ENCODE measurements at places on chromosomes 5 and 9.

GRCh38 chr9:25121811-25122210 is 556.4 kb downstream of the TUSC1 start:
- H3K4me1 ChIP-seq, result no peaks in the 10 kb centered on the region
- H3K36me3 ChIP-seq, result no peaks in the 10 kb centered on the region
- no peak overlapping the region for H3K27ac ChIP-seq
- no peak overlapping the region for H3K4me3 ChIP-seq
- DNase-seq, result no peak
- no peaks in the 10 kb centered on the region for H3K27me3 ChIP-seq

GRCh38 chr5:1133510-1134201 is 21.8 kb upstream of the SLC12A7 start:
- H3K36me3 ChIP-seq, result no peaks in the 10 kb centered on the region
- no peaks in the 10 kb centered on the region for H3K27me3 ChIP-seq
- H3K4me3 ChIP-seq, result no peak overlapping the region
- no peak for DNase-seq
- H3K27ac ChIP-seq, result no peak overlapping the region

- H3K27ac ChIP-seq, result no peak overlapping the region
- no peaks in the 10 kb centered on the region for H3K27me3 ChIP-seq
- DNase-seq, result no peak
- no peaks in the 10 kb centered on the region for H3K36me3 ChIP-seq
- no peaks in the 10 kb centered on the region for H3K4me1 ChIP-seq
Observed at GRCh38 chr5:66013397-66013796, 87.0 kb downstream of the ERBIN start.

DNA sequence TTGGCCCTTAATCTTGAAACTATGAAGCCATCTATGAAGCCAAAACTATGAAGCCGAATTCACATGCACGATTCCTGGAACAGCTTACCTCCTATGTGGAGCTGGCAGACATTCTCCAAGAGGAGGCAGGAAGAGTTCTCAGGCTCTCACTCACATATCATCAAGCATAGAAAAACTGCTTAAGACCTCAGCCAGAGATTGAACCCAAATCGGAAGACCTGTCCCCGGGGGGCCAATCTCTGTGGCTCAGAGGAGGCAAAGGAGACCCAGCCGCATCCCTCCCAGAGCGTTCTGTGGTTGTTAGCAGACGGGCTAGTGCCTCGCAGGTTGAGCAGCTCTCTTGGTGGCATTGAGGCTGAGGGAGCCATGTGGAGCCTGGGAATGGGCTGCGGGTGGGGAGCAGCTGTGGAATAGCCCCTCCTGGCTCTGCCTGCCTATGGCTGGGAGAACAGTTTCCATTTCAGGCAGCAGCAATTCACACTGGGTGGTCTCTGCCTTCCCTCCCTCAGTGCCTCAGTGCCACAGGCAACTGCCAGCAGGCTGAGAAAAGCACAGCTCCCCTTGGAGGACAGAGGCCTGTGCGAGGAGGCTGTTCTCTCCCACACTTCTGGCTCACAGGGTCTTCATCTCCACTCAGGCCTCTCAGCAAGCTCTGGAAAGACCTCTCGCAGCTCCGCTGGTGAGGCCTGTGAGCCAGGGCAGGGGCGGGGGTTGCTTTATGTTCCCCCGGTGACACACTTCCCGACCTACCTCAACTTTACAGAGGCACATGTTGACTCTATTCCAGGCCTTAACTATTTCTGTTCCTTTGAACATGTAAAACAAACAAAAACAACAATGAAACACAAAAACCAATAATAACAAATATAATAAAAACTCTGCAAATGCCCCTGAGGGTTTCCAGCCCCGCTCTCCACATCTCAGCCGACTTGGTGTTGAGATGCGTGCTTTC is 17.4 kb upstream of the TMEM174 start:
- H3K4me1 ChIP-seq, result no peaks in the 10 kb centered on the region
- no peak overlapping the region for H3K4me3 ChIP-seq
- DNase-seq, result no peak
- H3K27ac ChIP-seq, result no peak overlapping the region
- no peaks in the 10 kb centered on the region for H3K27me3 ChIP-seq

GRCh38 chr9:9603345-9603744 is 1009.5 kb downstream of the PTPRD start:
- no peaks in the 10 kb centered on the region for H3K4me1 ChIP-seq
- H3K4me3 ChIP-seq, result no peak overlapping the region
- no peak for DNase-seq
- H3K27me3 ChIP-seq, result no peaks in the 10 kb centered on the region
- no peak overlapping the region for H3K27ac ChIP-seq
- no peaks in the 10 kb centered on the region for H3K36me3 ChIP-seq

DNA sequence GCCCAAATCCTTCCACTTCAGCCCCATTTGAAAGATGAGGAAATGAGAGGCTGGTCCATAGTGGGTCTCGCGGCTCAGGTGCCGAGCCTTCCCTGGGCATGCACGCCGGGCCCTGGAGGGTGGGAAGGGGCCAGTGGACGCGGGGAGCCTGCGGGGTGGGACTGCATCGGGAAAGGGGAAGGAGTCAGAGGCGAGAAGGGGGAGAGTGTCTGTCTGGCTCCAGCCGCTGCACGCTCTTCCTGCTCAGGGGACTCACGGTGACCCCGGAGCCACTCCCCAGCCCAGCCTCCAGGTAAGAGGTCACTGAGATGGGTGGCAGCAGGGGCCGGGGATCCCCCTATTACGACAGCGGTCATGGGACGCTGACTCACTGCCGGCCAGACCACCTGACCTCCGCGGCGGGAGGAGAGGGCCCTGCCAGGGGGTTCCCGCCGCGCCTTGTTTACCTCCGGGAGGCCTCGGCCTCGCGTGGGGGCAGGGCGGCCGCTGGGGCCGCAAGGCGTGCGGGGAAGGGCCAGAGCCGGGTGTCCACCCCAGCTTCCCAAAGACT is 1.9 kb upstream of the SQSTM1 start:
- H3K4me1 ChIP-seq, result peaks cover 45% of the 10 kb centered on the region
- peak; percentile 98 for DNase-seq
- H3K36me3 ChIP-seq, result no peaks in the 10 kb centered on the region

DNA sequence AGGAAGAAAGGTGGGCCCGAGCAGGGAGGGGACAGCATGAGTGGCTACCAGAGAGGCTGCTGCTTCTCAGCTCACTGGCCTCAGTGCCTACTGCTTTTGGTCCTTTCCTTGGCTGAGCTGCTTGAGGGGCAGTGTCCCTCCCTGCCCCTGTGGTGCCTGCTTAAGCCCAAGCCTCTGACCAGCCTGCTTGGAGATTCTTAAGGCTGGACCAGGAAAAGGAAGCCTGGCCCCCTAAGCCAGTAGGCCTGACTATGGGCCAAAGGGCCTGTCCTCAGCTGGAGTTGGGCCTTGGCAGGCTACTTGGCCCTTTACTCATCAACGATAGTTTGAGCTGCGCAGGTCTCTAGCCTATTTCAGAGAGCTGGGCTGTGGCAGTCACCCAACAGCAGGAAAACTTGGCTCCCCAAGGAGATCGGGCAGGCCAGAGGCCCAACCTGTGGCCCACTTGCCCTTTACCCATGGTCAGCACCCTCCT is 24.9 kb downstream of the TCF7 start:
- H3K27ac ChIP-seq, result no peak overlapping the region
- no peaks in the 10 kb centered on the region for H3K36me3 ChIP-seq
- no peak for DNase-seq
- no peak overlapping the region for H3K4me3 ChIP-seq
- H3K27me3 ChIP-seq, result no peaks in the 10 kb centered on the region

- no peaks in the 10 kb centered on the region for H3K27me3 ChIP-seq
- no peak overlapping the region for H3K27ac ChIP-seq
Observed at GRCh38 chr5:85462957-85463356, 1078.3 kb upstream of the EDIL3 start.

GRCh38 chr5:157159209-157159751 is 6.8 kb downstream of the GARIN3 start:
- peaks cover 7% of the 10 kb centered on the region for H3K27me3 ChIP-seq
- no peaks in the 10 kb centered on the region for H3K36me3 ChIP-seq
- no peaks in the 10 kb centered on the region for H3K4me1 ChIP-seq
- no peak for DNase-seq
- no peak overlapping the region for H3K4me3 ChIP-seq

DNA sequence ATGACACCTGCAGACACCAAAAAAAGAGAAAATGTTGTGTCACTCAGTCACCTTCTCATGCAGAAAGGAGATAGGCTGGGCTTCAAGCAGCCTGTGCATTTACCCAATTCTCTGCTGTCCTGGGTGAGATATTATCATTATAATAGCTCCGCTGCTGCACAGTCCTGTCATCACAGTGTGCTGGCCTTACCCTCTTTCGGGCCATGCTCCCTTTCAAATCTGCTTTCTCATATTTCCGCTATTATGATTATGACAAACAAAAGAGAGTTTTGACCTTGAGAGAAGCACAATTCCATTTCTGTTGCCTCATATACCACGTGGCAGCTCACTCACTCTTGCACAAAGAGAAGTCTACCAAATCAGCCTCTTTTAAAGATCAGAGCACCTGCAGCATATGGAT is 1350.1 kb upstream of the ACO1 start:
- peaks cover 6% of the 10 kb centered on the region for H3K4me1 ChIP-seq
- no peaks in the 10 kb centered on the region for H3K27me3 ChIP-seq
- H3K36me3 ChIP-seq, result no peaks in the 10 kb centered on the region
- no peak overlapping the region for H3K4me3 ChIP-seq

- H3K4me1 ChIP-seq, result peaks cover 5% of the 10 kb centered on the region
- no peaks in the 10 kb centered on the region for H3K36me3 ChIP-seq
- no peak overlapping the region for H3K27ac ChIP-seq
- no peaks in the 10 kb centered on the region for H3K27me3 ChIP-seq
Observed at GRCh38 chr5:172276214-172276613, 7.3 kb downstream of the UBTD2 start.

GRCh38 chr5:72607381-72607780 is 100.2 kb upstream of the ZNF366 start:
- H3K36me3 ChIP-seq, result no peaks in the 10 kb centered on the region
- no peak overlapping the region for H3K4me3 ChIP-seq
- H3K4me1 ChIP-seq, result peaks cover 15% of the 10 kb centered on the region
- DNase-seq, result no peak
- H3K27me3 ChIP-seq, result no peaks in the 10 kb centered on the region

DNA sequence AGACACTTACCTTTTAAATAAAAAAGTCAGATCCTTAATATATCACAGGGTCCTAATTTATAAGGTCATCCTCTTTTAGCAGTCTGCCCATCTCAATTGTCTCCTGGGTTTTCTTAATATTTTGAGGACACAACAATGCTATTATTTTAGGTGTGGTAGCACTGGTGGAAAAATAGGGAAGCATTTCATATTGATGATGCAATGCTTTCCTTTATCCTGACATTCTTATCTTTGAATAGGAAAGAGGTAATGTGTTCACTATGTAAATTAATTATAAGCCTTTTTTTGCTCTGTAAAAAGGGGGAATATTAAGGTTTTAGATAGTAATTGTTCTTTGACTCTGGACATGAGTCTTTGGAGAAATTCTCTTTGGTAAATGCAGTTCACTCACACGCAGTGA is 164.7 kb downstream of the YTHDC2 start:
- H3K36me3 ChIP-seq, result no peaks in the 10 kb centered on the region
- DNase-seq, result no peak
- H3K4me3 ChIP-seq, result no peak overlapping the region
- no peak overlapping the region for H3K27ac ChIP-seq
- no peaks in the 10 kb centered on the region for H3K27me3 ChIP-seq

DNA sequence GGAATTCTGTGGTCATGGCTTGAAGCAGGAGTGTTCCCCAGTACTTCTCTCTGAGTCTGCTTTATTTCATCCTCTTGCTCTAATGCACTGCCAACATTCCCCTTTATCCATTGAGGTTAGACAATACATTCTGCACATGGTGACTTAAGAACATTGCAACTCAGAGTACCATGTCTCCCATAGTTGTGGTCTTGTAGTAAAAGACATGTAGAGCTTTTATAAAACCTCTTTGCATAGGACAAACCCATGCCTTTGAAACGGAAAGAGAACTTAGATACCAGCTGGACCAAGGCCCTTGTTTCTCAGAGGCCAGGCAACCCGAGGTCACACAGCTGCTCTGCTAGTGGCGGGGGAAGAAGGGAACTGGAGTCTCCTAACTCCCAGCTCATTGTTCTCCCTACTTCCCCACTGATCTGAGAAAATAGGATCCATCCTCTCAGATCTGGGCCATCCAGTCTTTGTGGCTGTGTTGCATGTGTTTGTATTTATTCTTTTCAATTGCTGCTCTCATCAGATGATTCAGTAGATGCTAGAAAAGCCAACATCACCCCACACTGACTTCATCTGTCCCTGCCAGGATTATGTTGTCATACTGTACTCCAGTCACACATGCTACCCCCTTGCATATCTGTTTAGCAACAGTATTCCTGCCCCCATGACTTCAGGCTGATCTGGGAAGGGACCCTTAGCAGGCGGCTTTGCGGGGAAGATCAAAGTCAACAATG is 236.9 kb downstream of the SAXO1 start:
- H3K36me3 ChIP-seq, result no peaks in the 10 kb centered on the region
- H3K4me1 ChIP-seq, result no peaks in the 10 kb centered on the region
- no peaks in the 10 kb centered on the region for H3K27me3 ChIP-seq
- H3K4me3 ChIP-seq, result no peak overlapping the region
- no peak overlapping the region for H3K27ac ChIP-seq

- DNase-seq, result peak; percentile 57
- H3K36me3 ChIP-seq, result no peaks in the 10 kb centered on the region
- H3K27ac ChIP-seq, result no peak overlapping the region
- H3K4me3 ChIP-seq, result no peak overlapping the region
- no peaks in the 10 kb centered on the region for H3K27me3 ChIP-seq
Observed at GRCh38 chr9:137745541-137745991, 126.8 kb downstream of the EHMT1 start.

GRCh38 chr9:107172160-107172978 is 110.7 kb upstream of the RAD23B start:
- no peaks in the 10 kb centered on the region for H3K27me3 ChIP-seq
- H3K27ac ChIP-seq, result no peak overlapping the region
- DNase-seq, result peak; percentile 89
- H3K4me1 ChIP-seq, result peaks cover 19% of the 10 kb centered on the region
- no peaks in the 10 kb centered on the region for H3K36me3 ChIP-seq
- H3K4me3 ChIP-seq, result no peak overlapping the region

DNA sequence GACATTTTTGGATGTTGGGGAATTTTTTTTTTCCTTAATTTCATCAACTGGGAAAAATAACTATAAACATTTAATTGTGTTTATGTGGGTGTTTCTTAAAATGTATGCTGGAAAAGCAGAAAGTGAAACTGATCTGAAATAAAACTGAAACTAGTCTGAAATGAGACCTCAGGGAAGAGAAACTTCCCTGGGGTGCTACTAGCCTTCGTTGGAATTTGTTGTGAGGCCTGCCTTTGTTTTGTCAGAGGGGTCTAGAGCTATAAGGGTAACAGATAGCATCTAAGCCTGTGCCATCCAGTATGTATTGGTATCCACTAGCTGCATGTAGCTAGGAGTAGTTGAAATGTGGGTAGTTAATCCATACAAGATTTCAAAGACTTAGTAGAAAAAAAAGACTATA is 10.4 kb downstream of the ZNF618 start:
- H3K4me3 ChIP-seq, result peak overlapping the region; percentile 5
- no peaks in the 10 kb centered on the region for H3K36me3 ChIP-seq
- H3K27me3 ChIP-seq, result no peaks in the 10 kb centered on the region
- no peaks in the 10 kb centered on the region for H3K4me1 ChIP-seq

GRCh38 chr9:136193891-136194279 is 11.0 kb downstream of the LHX3 start:
- no peak overlapping the region for H3K4me3 ChIP-seq
- H3K36me3 ChIP-seq, result no peaks in the 10 kb centered on the region
- H3K27me3 ChIP-seq, result peaks cover 85% of the 10 kb centered on the region
- no peak for DNase-seq
- no peak overlapping the region for H3K27ac ChIP-seq
- H3K4me1 ChIP-seq, result no peaks in the 10 kb centered on the region
